ENCODE measurements at places on chromosomes 6 and 20.
A peak's percentile ranks its signal among the peaks of the same experiment; 100 is the strongest.

DNA sequence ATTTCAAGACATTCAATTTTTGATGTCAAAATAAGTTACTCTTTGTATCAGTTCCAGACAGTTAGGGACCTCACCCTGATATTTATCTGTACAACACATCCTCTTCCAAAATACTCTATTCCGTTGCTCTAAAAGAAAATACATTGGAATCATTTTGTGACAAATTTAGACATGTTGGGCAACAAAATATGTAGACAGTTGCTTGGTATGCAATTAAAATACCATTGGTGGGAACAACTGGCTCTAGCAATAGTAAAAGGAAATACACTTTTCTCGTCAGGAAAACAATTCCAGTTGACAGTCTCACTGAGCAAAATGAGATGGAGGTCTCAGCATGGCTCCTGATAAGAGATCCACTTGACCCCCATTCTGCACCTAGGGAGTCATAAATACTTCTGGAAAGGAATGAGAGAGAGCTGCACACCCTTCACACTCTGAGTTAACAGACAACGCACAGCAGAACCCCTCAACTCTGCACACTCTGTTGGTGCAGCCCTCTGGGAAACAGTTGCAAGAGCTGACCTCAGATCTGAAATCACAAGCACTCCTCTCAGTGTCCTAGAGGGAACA is 171.3 kb upstream of the NT5E start:
- no peak for DNase-seq

DNA sequence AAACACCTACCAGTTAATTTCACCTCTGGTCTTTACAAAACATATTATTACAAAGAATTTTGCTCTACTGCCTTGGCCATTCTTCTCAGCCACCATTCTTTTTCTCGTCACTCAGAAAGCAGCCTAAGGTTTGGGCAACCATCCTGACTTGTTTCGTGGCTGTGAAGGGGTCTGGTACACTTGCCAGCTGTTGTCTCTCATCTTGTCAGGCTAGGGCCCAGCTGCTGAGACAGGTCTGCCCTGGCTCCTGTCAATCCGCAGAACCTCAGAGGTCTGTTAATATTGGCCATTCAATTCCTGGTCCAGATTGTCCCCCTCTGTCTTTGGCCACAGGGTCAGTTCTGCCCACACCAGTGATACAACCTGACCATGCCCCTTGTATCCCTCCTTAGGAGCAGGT is 197.7 kb downstream of the UBE3D start:
- no peak for DNase-seq

DNA sequence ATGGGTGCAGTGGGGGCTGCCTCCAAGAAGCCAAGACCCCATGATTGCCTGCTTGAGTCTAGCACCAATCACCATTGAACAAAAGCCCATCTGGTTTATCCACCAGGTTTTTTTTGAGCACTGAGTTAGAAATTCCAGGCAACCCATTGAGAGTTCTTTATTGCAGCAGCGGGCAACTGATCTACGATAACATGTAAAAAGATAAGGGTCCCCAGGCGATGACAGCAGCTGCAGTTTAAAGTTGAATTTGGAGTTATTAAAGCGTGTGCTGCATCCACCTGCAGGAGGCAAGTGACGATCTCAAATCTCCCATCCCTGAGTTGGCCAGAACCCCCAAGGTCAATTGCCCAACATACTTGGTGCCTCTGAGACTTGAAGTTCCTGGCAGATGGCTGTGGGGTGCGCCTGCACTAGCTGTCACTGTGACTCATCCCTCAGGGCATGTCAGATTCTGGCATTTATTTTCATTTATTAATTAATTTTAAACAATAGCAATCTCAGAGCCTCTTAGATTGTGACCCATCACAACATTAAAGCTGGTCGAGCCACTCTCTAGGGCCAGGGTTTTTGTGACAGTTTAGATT is 290.4 kb upstream of the SULF2 start:
- DNase-seq = no peak

DNA sequence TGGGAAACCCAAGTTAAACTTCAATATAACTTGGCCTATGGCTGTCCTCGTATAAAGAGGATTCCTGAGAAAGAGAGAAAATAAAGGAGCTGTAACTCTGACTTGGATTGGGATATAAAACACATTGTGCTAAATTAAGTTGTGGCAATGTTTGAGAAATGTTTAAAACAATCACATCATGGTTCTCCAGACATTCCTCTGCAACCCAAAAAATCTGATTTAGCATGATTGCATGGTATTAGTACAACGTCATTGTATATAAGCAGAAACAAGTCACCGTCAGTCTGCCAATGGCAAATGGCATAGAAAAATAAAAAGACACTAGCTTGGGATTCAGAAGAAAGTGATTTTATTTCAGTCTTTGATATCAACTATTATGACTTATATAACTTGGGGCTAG is 140.2 kb upstream of the FAM83B start:
- DNase-seq = no peak

DNA sequence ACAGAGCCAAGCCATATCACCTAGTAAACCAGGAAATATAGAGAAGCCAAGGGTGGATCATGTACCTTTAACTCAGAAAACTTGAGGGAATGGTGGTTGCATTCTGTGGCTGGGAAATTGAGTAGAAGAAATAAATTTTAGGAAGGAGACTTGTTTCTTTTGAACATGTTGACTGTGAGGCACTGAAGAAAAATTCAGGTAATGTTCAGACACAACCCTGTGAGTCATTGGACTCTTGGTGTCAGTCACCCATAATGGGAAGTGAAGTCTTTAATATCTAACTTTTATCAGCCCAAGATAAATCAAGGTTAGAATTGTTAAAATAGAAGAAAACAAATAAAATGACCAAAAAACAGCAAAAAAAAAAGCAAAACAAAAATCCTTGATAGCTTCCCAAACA is 98.8 kb upstream of the GRIK2 start:
- DNase-seq = no peak

DNA sequence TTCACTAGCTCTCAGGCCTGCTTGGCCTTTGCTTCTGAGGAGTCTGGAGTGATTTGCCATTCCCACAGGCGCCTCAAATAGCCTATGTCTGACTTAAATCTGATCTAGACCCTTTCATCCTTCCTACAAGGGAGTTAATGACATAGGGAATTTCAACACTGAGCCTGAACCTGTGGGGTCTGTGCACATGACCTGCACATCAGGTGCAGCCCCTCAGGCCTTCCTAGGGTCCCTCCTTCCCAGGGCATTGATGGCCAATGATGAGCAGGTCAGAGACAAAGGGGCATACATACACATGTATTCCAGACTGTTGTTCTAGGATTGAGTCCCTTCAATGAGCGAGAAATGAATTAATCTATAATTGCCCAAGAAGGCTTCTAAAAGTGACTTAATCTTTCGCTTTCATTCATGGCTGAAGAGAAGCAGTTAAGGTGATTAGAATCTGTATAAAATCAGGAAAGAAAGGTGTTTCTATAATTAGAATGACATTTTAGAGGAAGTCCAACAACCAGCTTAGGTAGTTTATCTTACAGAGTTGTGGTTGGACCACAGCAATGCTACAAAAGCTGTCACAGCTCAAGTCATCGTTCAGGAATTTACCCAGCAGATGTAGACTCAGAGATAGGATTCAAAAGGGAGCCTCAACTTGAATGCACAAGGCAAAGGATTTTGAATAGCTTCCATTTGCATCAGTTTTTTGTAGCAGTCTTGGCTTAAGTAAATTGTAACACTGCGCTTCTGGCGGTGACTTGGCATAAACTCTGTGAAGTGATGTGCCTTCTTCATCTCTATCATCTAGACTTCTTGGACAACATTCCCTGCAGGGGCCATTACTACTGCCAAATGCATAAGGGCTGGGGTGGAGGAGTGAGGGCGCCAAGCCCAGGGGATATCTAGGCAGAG is 27.0 kb upstream of the TBC1D7 start:
- DNase-seq = peak; percentile 35

DNA sequence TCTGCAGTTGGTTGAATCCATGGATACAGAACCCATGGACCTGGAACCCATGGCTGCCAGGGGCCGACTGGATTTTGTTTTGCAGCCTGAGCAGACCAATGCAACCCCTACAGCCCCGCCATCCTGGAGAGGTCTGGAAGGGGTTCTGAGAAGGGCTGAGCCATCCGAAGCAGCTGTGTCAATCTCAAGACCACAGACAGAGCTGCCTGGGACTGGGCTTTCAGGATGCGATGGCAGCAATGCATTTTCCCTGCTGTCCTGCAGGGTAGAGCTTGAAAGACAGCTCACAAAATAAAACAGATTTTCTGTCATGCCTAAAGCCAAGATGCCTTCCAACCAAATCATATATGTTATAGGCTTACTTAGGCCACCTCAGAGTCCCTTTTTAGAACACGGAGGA is 125.8 kb upstream of the NXT1 start:
- no peak for DNase-seq

DNA sequence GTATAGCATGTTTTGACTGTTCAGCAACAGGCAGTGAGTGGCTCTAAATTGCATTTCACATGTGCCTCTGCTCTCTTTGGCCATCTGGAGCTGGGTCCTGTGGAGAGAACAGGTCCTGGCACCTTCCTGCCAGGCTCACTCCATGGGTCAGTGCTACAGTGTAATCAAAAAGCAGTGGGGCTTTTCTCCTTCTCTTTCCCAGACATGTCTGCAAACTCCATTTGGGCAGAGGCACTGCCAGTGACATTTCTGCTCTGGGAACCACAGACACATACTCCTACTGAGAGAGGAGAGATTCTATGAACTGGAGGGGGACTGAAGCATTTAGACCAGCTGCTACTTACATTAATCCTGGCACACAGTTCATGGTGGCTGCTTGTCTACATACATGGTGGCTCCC is 68.3 kb upstream of the TRAF3IP2 start:
- no peak for DNase-seq

- peak; percentile 83 for DNase-seq
Measured at GRCh38 chr6:30885999-30886896, 1.9 kb downstream of the DDR1 start.

DNA sequence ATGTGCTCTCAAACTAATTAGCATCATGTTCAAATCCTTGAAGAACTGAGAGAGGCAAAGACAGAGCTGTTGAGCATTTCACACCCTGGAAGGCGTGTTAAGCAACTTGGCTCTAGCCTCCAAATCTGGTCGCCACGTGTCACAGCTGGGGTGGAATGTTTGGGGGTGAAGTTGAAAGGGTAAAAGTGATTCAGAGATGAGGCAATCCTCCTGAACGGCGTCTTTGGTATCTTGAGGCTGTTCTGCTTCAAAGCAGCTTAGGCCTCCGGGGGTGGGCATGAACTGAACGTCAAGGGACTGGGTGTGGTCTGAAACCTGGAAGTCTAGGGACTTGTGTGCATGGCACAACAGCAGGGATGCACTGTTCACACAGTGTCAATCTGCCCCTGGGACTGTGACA is 62.3 kb downstream of the TRAM2 start:
- DNase-seq = peak; percentile 51

DNA sequence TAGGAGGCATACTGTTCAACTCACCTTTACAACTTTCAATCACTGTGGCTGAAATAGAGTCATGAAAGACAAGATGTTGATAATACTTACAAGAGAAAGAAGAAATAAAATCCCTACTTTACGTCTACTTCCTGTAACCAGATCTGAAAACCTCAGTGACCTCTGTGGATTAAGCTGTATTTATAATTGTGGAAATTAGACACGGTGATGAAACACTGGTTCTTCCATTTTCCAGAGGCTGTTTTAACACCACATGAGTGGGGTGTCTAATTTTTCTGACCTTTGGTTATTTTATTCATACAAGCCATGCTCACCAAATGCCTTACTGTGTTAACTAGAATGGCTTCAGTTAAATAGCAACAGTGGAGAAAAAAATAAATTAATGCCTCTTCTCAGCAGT is 58.5 kb upstream of the HIVEP1 start:
- no peak for DNase-seq

DNA sequence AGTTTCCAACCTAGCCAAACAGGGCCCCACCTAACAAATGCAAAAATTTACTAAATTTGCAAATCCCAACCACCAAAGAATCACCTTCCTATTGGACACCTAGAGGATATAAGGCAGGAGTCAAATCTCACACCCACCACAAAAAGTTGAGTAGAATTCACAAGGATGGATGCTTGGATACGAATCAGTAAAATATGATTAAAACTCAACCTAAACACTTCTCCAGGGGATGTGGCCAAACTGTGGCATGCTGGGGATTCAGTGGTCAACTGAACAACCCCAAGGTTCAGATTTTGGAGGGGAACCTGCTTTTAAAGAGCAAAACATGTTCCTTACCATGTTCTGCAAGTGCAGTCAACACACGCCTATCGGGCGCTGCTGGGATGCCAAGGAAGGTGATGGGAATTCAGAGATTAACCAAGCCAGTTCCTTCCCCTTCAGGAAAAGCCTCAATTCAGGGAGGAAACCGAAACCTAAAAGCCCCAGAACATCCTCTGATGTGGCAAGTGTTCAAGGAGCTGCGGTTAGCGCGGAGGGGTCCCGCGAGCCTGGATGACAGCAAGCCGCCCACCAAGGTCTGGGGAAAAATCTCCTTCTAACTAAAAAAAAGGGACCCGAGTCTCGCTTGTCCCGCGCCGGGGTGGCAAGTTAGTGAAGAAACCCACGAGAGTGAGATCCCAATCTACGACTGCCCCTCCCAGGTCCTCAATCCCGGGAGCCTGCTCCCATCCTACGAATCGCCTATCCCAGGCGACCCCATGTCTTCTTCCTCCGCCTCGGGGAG is 902 bp downstream of the SAMHD1 start:
- DNase-seq = no peak

DNA sequence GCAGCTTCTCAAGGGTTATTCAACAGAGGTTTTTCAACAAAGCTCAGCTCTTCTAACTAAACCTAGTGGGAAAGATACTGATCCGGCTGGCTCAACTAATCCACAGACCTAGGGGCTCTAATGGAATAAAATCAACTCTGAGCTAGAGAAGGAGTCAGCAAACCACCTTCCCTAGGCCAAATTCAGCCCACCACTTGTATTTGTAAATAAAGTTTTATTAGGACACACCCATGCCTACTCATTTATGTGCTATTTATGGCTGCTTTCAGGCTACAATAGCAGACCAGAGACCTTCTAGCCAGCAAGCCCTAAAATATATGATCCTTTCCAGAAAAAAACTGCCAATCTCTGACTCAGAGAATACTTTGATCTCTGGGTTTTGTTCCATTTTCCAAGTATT is 6.0 kb upstream of the RAB22A start:
- DNase-seq = no peak

Data from HCT116 (cell line).